Stimulated activated CD4-positive, alpha-beta T cell treated with anti-CD3 and anti-CD28 coated beads, Interleukin-2, amount 100 ng/mL, for 4 hours (primary cell): ENCODE measurements at places on chromosomes 3 and 15.

GRCh38 chr3:73924048-73924447, 299.3 kb upstream of the PDZRN3 start:
- no peak for DNase-seq

- DNase-seq, result no peak
These were observed 108.0 kb downstream of the KCNH8 start for GRCh38 chr3:19256313-19256712.

- no peak for DNase-seq
These were observed 58.6 kb downstream of the SIDT1 start for GRCh38 chr3:113590983-113591382.

DNA sequence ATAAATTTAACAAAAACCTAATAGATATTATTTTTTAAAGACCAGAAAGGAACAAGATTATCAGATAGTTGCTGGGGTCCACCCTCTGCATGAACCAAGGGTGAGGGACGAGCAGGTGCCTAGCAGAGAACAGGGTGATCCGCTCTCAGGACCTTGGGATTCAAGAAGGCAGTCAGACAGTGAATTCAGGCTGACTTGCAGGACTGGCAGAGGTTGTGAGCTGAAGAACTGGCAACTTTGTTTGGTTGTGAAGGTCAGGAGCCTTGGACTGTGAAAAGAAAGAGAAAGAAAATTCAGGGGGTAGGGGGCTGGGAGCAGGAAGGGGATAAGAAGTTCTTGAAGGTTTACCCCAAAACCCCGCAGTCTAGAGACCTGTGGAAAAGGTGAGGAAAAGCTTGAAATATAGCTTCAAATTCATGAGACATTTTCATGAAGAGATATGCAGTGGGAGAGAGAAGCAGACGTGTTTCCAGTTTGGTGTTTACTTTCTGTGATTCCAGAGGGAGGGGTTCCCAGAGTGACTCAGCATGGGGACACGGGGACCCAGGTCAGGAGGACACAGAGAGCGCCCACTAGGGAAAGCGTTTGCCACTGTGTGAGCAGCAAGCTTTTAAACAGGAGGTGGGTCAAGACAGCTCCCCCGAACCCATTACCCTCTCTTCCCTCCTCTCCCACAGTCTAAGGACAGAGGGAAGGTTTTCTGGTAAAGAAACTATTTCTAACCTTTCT, 217.2 kb upstream of the UMPS start:
- DNase-seq, result no peak

DNA sequence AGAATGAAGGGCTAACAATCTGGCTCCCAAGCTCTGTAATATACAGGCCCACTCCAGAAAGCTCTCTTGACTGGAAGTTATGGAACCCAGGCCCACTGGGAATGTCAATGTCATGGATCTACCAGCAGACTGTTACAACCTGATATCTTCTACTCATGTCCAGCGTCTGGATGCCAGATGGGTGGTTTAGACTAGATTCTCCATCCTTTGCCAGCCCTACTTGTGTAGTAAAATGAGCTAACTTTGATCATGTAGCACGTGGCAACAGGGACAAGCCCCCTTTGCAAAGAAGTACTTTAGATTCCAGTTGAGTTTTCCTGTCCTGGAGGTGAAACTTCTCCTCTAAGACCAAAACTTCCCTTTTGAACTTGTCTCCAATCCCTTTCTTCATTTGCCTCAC, 55.1 kb downstream of the HEG1 start:
- no peak for DNase-seq
